Lung microvascular endothelial cell (primary cell): ENCODE measurements at places on chromosomes 16 and 17. TPM values are rescaled to one million over a fixed set of nuclear protein-coding genes. Genes with fewer than 3 reads are reported as not detected.
A peak's percentile ranks its signal among the peaks of the same experiment; 100 is the strongest.

- DNase-seq = no peak
Measured at GRCh38 chr17:67514998-67515397, 137.9 kb downstream of the PITPNC1 start.

The ATP2A1 gene
- total RNA-seq = under 0.01 TPM in 2 replicates

The C1QL1 gene
- under 0.01 TPM in 1 of 2 replicates, not detected in the other for total RNA-seq

The NPIPA5 gene
- 0.44 and 0.99 TPM in 2 replicates for total RNA-seq

The TOB1 gene
- 3.3 and 3.4 TPM in 2 replicates for total RNA-seq

The KCNH4 gene
- under 0.01 TPM in 2 replicates for total RNA-seq

DNA sequence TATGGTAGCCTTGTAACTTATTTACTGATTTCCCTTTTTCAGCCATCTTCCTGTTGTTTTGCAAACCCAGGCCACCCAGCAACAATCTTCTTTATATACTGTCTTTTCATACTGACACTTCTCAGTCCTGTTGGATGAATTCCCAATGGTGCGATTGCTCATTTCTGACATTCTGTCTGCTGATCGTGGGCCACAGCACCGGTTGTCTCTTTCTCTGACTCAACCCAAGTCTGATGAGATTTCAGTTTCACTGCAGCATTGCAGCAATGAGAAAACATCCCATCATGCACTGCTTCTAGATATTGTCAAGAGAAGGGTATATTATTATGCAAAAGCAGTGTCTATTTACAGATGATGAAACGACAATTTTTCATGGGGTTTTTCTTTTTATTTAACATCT is 349.2 kb upstream of the HSBP1 start:
- peak; percentile 20 for DNase-seq

GRCh38 chr16:53282975-53283946 is 151.0 kb upstream of the RBL2 start:
- peak; percentile 67 for DNase-seq
